ENCODE measurements at places on chromosomes 12 and 14.

GRCh38 chr14:95211721-95212504, 54.6 kb upstream of the DICER1 start:
- no peak for DNase-seq

DNA sequence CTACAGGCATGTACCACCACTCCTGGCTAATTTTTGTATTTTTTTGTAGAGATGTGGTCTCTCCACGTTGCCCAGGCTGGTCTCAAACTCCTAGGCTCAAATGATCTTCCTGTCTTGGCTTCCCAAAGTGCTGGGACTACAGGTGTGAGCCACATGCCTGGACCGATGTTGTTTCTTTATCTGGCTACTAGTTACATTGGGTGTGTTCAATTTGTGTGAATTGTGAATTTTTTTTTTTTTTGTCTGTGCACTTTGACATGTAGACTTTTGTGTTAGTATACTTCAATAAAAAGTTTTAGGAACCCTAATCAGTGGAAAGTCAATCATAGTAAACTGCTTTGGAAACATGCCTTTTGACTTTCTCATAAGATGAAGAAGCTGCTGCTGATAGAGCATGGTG, 24.0 kb upstream of the SLC17A8 start:
- no peak for DNase-seq

DNA sequence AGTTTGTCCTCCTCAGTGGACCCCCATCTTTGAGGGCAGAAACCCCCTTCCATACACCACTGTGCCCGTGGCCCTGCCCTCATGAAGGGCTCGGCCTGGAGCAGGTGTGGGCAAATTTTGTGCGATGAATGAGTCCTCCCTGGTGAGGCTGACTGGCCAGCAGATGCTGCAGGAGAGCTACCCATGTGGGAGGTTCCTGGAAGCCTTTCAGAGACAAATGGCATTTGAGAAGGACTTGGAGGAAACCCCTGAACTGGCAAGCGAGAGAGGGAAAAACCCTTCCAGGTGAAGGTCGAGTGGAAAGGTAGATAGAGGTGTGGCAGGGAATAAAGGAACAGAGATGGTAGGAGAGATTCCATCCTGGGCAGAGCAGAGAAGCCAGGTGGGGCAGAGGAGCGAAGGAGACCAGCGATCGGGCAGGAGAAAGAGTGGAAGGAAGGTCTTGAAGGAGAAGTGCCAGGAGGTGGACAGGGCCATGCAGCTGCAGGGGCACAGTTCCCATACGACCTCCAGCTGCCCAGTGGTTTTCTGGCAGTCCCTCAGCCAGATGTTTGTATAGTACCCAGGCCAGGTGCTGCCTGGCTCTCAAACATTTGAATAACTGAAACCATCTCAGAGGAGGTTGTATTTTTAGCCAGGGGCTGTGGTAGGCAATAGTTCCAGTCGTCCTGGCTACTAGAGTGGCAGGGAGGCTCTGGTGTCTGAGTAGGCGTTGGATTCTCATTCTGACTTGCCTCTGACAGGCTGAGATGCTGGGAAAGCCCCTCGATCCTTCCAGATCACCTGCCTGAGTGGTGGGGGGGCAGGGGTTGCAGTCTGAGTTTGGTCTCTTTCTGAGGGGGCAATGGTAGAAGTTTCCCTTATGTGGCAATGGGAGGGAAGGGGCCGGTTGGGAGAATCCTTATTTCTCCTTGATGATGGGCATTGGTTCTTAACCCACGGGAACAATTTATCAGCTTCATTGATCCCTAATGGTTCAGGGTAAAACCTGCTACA, 40.1 kb downstream of the FBXL14 start:
- DNase-seq = no peak

- no peak for DNase-seq
Observed at GRCh38 chr14:91035855-91036254, 24.6 kb downstream of the RPS6KA5 start.

- DNase-seq = no peak
Observed at GRCh38 chr14:24971255-24971654, 78.7 kb downstream of the STXBP6 start.

- DNase-seq = no peak
Observed at GRCh38 chr12:96045566-96045965, 10.2 kb upstream of the LTA4H start.

GRCh38 chr12:102522768-102523167, 42.4 kb upstream of the IGF1 start:
- peak; percentile 30 for DNase-seq

GRCh38 chr12:110780448-110780847, 37.8 kb upstream of the PPP1CC start:
- DNase-seq = no peak

GRCh38 chr12:13347241-13348043, 150.9 kb downstream of the EMP1 start:
- no peak for DNase-seq

DNA sequence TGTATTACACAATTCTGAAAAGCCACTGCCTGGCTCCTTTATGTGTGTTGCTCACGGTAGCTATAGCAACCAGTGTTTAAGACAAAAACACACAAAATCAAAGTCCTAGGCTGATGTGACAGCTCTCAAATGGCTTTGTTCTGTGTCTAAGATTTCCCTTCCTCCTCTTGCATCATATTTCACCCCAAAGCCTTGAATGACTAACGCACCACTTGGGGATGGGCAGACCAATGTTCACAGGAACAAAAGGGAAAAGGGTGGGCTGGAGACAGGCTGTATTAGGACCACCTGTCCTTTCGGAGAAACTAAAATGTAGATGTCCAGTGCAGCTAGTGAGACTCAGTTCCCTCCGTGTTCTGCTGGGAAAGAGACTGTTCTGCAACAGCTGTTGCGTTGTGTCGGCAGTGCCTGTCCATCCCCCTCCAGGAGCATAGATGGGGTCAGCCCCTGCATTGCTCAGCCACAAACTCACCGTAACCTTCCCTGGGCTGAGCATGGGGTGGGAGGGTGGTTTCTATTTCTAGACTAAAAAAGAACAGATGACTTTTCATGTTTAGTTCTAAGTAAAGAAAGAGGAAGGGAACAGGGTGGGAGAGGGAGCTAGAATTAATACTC, 26.8 kb upstream of the DAAM1 start:
- peak; percentile 74 for DNase-seq

DNA sequence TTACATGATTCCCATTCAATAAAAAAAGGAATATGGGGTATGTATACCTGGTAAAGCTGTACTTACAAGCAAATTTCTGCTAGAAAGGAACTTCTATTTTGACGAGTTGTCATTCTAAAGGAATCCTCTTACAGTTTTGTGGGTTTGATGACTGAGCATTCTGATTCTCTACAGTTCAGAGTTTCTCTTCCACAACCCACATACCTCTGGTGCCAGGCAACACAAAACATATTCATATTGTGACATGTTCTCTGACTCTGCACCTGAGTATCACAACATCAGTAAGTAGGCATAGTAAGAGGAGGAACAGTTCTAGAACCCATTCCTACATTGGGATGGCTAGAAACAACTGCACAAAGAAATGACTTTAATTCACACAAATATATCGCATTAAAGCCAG, 636.6 kb downstream of the MED13L start:
- DNase-seq = no peak

- no peak for DNase-seq
Observed at GRCh38 chr12:46744283-46744682, 81.5 kb downstream of the SLC38A4 start.

- DNase-seq = no peak
Observed at GRCh38 chr12:56469007-56469930, 891 bp downstream of the SPRYD4 start.

DNA sequence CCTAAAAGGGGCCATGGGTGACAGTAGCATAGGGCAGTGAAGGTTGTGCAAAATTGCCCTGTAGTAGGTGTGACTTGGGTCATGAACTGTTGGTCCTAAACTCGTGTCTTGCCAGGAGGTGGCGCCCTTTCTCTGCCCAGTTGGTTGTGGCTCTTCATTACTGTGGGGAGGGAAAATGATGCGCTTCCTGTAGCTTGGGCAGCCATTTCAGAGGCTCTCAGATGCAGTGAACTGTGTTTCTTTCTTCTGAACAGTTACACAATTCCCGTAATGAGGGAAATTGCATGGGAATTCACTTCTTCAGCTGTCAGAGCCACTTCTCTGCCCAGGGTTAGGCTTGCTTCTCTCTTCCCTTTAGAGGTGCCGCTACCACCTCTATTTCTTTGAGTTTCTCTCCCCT, 148.1 kb upstream of the NRXN3 start:
- DNase-seq = peak; percentile 91

GRCh38 chr12:123142518-123142840, 8.4 kb downstream of the PITPNM2 start:
- no peak for DNase-seq

- peak; percentile 9 for DNase-seq
Observed at GRCh38 chr12:12350868-12351463, 924 bp upstream of the MANSC1 start.

DNA sequence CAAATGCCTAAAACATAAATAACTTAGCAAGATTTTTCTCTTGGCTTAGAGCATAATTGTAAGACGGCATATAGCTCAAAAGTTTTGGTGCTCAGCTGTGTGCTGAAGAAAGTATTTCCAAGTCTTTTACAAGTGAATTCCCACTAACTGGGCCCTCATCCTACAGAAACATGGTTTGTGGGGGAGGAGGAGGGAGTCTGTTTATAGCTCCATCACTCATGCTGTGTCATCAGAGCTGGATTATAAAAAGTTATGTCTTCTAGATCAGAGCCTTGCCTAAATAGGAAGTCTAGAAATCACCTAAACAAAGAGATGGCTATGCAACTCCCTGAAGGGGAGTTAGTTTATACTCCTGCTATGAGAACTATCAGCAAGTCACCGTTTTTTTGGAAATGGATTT, 65.9 kb upstream of the OTOGL start:
- no peak for DNase-seq

Data from eye (tissue), 1 donor.